Activated naive CD8-positive, alpha-beta T cell treated with anti-CD3 and anti-CD28 coated beads for 36 hours (primary cell): ENCODE measurements at places on chromosomes 6 and 20. TPM values are rescaled to one million over a fixed set of nuclear protein-coding genes. Genes with fewer than 3 reads are reported as not detected.

LST1 gene
- total RNA-seq = 29.1 TPM

SIGLEC1 gene
- not detected for total RNA-seq

DSP gene
- total RNA-seq = 0.16 TPM

DYNLT1 gene
- total RNA-seq = 70.9 TPM

TBXT gene
- total RNA-seq = not detected

CGAS gene
- 29.5 TPM for total RNA-seq

STMN3 gene
- 10.2 TPM for total RNA-seq

PPIL6 gene
- 0.60 TPM for total RNA-seq

SLC39A7 gene
- total RNA-seq = 51.0 TPM

ADGRB3 gene
- not detected for total RNA-seq

EYS gene
- not detected for total RNA-seq

NELFCD gene
- total RNA-seq = 84.1 TPM

- no peak for DNase-seq
These were observed 5.0 kb upstream of the DSE start for GRCh38 chr6:116365743-116366142.

GRCh38 chr6:150535151-150535804 lies 64.4 kb upstream of the PLEKHG1 start:
- DNase-seq = no peak

DNA sequence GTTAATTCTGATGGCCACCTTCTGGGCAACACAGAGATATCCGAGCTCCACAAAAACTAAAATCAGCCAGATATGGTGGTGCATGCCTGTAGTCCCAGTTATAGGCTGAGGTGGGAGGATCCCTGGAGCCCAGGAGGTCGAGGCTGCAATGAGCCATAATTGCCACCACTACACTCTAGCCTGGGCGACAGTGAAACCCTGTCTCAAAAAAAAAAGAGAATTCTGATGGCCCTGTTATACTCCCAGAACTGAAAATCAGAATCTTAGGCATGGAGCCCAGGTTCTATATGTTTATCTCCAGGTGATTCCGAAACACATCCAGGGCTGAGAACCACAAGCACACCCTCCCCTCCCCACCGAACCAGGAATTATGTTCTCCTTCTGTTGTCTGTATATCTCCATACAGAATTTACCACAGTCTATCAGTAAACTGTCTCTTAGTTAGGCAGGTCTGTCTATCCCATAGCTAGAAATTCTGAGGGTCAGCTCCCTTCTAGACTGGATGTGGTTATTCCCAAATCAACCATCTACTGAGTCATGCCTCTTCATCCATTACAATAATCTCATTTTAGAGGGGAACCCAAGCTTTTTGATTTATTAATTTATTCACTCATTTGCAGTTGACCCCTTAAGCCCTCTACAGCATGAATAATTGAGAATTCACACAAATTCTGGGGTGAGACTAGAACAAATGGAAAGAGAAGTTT lies 24.8 kb upstream of the CCND3 start:
- DNase-seq = no peak

GRCh38 chr6:154805288-154805911 lies 72.2 kb downstream of the SCAF8 start:
- DNase-seq = no peak

- no peak for DNase-seq
These were observed 929.5 kb downstream of the KIF16B start for GRCh38 chr20:15643713-15644112.

DNA sequence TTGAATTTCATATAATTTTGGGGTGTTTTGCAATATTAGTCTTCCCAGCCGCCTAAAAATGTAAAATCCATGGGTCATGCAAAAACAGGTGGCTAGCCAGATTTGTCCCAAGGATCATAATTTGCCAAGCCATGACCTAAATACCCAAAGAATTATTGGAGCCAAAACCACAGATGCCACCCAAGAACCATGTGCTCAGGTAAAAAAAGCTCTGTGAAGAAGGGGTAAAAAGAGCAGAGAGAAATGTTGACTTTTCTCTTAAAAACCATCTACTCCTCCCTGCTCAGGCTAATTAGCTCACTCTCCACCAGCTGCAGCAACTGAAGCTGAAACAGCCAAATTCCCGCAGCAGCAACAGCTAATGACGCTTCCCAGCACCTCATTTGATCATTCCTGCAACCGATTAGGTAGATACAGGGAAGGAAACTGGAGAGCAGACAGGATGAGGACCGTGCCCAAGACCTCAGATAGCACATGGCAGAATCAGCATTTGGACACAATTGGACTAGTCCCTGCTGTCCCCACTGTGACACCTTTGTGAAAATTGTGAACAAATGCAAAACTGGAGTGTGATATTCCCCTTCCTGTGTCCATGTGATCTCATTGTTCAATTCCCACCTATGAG lies 107.9 kb upstream of the NXT1 start:
- no peak for DNase-seq

GRCh38 chr6:119066517-119066916 lies 11.9 kb downstream of the FAM184A start:
- no peak for DNase-seq

GRCh38 chr20:59754551-59754950 lies 150.2 kb downstream of the PHACTR3 start:
- DNase-seq = no peak

- no peak for DNase-seq
These were observed 19.1 kb downstream of the TGM3 start for GRCh38 chr20:2314759-2315439.

GRCh38 chr6:21771626-21772320 lies 178.2 kb downstream of the SOX4 start:
- no peak for DNase-seq

- no peak for DNase-seq
These were observed 70.9 kb downstream of the GCLC start for GRCh38 chr6:53474010-53474409.

DNA sequence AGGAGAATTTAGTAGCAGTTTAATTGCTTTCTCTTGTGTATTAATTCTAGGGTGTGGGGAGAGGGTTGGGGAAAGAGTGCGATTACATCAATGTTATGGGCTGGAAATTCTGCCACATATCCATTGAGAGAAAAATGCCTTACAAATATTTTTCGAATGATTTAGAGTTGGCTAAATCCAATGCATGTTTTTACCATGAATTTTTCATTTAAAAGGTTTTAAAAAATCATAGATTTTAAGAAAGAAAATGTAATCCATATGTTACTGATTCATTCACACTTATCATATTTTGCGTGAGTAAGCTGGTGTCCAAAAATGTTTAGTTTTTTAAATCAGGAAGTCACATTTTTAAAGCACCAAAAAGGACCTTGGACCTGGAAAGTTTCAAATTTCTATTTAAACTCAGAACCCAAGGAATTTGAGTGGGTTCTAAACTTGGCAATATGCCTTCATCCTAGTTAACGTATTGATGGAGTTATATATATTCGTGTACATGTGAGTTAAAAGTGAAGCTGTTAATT lies 627.4 kb upstream of the CITED2 start:
- DNase-seq = no peak

DNA sequence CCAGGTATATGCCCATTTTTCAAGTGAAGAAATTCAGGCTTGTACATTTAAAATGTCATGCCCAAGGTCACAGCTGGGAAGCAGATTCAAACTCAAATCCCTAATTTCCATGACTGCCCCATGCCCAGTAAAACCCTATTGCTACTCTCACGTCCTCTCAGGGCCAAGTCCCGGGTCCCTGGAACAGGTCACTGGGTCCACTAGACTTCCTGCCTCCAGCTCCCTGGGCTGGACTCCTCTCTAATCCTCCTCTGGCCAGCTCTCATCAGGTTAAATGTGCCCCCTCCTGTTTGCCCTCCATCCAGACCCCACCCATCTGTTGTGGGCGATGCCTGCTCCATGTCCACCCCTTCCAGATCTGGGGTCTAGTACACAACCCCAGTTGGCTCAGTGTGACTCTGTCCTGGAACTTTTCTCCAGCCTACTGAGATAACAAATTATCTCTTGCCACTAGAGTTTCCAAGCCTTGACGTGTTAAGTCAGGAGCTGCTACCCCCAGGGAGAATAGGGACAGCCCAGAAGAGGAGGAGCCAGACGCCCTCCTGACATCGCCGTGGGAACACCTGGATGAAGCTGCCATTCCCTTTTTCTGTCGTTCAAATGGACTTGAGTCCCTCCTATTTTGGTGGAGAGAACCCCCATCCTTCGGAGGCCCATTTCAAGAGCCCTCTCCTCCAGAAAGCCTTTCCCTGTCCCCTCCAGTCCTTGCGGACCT lies 3.7 kb upstream of the SPDEF start:
- no peak for DNase-seq

DNA sequence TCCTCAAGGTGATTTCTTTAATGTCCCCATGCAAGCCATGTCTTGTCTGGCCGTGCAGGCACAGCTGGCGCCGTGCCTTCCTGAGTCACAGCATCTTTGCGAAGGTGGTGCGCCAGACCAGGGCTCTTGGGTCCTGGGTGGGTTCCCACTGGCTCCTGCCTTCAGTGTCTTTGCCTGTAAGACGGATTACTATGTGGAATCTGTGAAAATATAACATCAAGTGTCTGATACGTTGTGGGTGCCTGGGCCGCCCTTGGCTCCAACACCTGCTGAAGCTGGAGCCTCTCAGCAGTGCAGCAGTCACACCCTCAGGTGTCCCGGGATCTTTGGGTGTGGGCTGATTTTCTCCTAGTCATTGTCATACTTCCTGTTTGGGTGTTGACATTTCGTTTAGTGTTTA lies 3.2 kb downstream of the OSBPL2 start:
- DNase-seq = no peak

DNA sequence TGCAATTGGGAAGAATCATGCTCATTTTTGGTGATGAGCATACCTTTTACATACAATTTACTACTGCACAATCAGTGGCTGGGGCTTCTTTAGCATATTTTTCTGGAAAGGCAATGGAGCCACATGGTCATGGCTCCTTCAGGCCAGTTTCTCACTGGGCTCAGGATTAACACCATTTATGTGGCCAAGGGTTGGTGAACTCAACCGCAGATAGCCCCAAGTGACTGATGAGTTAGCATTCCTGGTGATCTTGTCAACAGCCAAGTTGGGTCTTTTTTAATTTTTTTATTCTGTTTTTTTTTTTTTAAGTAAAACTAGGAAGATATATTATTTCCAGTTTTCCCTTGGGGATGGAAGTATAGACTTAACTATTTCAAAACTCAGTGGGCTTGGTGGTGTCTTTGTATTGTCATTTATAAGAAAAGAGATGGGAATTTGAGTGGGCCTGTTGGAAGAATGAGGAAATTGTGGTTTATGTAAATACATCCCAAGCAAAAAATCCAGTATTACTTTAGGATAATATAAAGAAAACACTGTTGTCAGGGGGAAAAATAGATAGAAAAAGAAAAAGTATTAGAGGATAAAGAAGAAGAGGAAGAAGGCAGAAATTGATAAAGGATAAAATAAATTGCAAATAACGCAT lies 397.4 kb downstream of the MAFB start:
- no peak for DNase-seq

GRCh38 chr6:110781522-110782214 lies 33.6 kb downstream of the CDK19 start:
- no peak for DNase-seq

DNA sequence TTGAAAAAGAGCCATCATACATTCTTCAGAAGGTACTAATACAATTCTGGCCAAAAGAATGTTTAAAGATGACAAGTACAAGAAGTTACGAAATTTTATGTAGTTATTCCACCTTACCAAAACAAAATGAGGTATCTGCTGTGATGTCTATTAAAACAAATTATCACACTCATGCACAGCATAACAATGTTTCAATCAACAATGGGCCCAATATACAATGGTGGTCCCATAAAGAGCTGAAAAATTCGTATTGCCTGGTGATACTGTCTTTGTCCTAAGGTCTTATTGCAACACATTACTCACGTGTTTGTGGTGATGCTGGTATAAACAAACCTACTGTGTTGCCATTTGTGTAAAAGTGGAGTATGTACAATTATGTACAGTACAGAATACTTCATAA lies 3.6 kb upstream of the NUP153 start:
- DNase-seq = no peak

DNA sequence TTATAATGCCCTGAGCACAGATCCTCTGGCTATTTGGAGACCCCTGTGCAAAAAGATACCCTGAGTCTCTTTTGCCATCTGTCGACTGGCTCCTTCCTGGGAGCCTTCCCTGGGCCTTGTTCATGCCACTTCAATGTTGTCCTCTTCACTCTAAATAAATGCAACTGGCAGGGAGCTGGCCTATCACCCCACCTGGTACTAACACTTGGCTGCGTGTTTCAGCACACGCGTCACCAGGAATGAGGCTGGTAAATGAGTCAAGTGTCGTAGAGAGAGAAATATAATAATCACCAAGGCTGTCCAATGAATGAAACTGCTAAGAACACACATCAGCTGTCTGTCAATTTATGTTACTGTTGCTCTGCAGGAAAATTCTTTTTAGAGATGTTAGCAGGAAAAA lies 374.6 kb upstream of the JARID2 start:
- no peak for DNase-seq

DNA sequence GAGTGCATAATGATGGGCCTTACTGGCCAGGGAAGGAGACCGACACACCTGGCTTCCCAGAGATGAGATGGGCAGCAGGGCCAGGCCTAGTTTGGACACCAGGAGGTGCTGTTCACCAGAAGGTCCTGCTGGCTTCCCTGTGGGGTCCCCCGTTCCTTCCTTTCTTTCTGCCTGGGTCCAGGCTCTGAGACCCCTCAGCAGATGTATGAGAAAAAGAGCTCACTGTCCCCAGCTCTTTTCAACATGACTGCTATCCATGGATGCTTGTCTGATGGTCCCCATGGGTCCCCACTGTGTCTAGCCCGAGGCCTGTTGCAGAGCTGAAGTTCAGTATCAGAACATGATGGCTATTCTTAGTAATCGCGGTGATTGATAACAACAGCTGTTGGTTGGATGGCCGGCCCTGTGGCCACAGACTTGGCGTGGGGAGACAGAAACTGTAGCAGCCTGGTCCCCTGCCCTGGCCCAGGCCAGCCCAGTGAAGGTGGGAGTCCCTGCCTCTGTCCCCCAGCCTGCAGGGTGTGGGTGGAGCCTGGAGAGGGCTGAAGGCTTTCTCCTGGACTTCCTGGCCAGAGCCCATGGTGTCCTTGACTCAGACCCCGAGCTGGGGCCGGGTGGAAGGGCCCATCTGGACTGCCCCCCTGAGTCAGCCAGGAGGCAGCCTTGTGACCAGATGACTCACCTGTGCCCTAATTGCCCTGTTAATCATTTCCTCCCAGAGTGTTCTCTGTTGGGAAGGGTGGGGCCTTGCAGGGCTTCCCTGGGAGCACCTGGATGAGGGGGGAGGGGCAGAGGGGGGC lies 9.9 kb upstream of the BAK1 start:
- peak; percentile 47 for DNase-seq

GRCh38 chr6:42968783-42969182 lies 8.2 kb downstream of the GNMT start:
- no peak for DNase-seq

DNA sequence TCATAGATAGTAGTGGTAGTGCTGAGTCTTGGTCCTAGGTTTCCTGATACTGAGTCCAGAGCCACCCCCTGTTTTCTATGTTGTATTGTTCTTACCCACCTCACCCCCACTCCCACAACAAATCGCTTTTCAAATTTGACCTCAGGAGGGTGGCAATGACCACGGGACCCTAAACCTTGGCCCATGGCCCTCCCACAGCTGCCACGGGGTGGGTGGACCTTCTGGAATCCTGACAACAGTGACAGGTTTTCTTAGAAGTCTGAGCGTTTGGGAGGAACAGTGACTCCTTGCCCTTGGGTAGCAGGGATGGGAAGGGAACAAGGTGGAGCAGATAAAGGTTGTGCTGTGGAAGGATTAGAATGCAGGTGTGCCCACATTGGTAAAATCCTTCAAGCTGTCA lies 36.9 kb downstream of the TGM3 start:
- no peak for DNase-seq
